Stimulated activated CD4-positive, alpha-beta T cell treated with anti-CD3 and anti-CD28 coated beads, TNF-alpha, amount 100 ng/mL, for 48 hours (primary cell): ENCODE measurements at places on chromosomes 13 and 19.

- no peak for DNase-seq
These were observed 463.5 kb downstream of the GPC6 start for GRCh38 chr13:93690139-93690538.

DNA sequence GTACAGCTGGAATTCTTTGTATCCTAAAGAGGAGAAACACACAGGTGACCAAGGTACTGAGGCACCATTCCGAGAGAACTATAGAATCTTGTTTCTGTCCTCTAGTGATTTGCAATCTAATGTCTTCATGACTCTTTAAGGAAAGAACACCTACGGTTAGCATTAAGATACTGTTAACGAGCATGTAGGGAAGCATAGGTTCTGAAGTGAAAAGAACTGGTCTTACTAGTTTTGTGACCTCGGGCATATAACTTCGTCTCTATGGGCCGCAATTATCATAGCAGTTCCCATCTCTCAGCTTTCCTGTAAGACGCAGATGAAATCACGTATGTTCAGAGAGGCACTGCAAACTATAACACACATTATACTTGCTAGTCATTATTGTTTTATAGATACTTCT is 193.0 kb upstream of the NBEA start:
- DNase-seq = no peak

DNA sequence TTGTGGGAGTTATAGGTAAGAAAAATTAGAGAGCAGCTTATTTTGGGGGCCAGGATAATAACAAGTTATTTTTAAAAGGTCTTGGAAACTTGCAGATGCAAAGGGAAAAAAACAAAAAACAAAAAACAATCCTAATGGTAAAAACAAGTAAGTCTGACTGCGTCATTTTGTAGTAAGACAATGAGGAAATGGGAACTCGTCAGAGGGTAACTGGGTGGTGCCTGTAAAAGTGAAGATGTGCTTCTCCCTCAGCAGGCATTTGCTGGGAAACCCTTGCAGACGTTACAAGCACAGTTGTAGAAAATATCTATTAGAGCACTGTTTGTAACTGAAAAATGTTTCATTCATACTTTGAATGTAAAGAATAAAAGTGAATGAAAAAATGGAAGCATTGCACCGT is 2.2 kb upstream of the TNFSF13B start:
- no peak for DNase-seq

DNA sequence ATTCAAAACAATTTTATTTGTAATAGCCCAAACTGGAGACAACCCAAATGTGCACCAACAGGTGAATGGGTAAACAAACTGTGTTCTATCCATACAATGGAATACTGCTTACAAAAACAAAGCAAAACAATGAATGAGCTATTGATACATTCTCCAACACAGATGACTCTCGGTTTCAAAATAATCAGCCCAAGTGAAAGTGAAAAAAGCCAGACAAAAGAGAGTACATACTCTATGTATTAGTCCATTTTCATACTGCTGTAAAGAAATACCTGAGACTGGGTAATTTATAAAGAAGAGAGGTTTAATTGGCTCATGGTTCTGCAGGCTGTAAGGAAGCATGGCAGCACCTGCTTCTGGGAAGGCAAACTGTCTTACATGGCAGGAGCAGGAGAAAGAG is 65.2 kb upstream of the LRCH1 start:
- DNase-seq = no peak

GRCh38 chr19:33110137-33110910 is 21.6 kb upstream of the WDR88 start:
- DNase-seq = no peak

DNA sequence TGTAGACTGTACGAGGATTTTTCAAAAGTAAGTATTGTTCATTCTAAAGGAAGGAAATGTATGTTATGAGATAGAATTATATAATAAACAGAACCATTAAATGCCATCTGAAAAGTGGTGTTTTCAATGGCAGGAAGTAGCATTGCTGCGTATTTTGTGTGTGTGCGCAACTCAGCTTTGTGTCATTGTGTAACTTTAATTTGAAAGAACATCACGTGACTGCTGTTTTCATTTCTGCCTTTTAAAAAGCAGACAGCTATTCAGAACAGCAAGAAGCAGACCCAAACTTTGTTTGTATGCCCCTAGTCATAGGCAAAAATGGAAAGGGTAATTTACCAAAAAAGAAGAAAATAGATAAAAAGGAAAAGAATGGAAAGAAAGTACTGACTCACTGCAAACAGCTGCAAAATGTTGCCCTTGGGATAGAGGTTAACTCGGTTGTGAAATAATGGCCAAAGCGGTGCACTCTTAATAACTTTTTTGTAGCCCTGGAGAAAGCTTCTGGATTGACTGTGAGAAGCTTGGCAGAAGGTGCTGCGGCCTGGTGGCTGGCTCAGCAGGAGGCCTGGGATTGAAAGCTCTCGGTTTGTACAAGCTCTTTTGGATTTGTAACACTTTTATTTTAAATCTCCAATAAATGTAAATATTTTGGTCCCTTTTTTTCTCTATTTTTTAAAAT is 97.3 kb downstream of the GGACT start:
- no peak for DNase-seq

GRCh38 chr13:76711550-76712182 is 174.5 kb downstream of the KCTD12 start:
- DNase-seq = no peak

DNA sequence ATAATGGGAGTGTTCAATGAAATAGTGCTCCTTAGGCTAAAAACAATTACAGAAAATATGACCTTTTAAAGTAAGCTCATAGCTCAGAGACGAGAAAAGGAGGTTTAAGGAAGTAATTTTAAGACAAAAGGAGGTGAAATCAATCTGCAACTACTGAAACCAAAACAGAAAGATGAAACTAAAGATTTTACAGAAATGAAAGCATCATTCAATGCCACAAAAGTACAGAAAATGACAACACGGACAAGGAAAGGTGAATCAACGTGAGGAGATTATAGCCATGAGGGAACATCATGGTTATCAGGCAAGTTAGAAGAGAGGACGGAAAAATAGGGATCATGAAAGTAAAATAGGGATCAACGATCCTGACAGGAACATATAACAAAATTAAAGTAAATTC is 745.2 kb downstream of the PCDH17 start:
- no peak for DNase-seq

GRCh38 chr19:5075597-5075996 is 106.7 kb downstream of the KDM4B start:
- no peak for DNase-seq

DNA sequence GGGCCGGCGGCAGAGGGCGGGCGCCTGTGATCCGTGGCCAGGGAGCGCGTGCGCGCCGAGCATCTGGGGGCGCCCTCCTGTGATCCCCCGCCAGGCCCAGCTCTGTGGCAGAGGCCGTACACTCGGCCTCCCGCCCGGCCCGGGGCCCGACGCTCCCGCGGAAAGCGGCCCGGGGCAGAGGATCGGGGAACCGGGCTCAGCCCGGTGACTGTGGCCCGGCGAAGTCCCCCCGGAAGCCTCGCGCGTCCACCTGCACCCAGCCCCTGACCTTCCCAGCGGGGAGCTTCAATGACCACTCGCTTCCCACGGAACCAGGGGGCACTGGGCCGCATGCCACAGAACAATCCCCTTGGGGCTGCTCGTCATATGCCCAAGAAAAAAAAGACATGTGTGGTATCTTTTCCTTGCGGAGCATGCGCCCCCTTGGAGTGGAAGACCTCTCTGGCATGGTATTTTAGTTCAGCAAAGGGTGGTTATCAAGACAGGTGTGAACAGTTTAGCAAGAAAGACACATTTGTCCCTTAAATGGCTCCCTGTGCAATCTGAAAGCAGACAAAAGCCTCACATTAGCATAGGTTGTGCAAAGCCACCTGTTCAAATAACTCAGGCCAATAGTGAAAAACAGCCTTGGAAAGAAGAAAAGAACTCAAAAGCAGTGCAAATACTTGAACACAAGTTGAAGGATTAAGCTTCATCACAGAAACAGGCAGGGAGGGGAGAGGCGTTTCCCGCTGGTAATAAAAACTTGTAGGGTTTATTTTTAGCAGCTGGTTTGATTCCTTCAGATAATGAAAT is 290.9 kb upstream of the SOX21 start:
- no peak for DNase-seq

DNA sequence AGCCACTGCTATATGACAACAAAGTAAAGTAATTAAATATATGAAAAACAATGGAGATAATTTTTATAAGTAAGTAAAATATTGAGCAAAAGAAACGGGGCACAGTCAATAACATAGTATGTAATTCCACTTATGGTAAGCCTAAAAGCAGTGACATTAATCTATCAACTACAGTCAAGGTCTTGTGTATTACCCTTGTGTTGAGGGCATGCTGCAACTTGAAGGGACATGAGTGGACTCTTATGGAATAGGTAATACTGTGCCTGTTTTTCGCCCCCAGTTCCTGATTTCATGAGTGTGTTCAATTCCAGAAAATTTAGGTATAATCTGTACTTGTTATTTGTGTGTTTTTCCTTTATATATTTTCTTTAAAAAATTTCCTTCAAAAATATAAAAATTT is 201.3 kb upstream of the SLITRK6 start:
- DNase-seq = no peak

GRCh38 chr13:46124967-46125933 is 20.4 kb upstream of the CPB2 start:
- DNase-seq = no peak

GRCh38 chr13:28145049-28145448 is 6.7 kb downstream of the PAN3 start:
- DNase-seq = no peak

- DNase-seq = no peak
These were observed 3.5 kb downstream of the CBARP start for GRCh38 chr19:1234051-1234954.

DNA sequence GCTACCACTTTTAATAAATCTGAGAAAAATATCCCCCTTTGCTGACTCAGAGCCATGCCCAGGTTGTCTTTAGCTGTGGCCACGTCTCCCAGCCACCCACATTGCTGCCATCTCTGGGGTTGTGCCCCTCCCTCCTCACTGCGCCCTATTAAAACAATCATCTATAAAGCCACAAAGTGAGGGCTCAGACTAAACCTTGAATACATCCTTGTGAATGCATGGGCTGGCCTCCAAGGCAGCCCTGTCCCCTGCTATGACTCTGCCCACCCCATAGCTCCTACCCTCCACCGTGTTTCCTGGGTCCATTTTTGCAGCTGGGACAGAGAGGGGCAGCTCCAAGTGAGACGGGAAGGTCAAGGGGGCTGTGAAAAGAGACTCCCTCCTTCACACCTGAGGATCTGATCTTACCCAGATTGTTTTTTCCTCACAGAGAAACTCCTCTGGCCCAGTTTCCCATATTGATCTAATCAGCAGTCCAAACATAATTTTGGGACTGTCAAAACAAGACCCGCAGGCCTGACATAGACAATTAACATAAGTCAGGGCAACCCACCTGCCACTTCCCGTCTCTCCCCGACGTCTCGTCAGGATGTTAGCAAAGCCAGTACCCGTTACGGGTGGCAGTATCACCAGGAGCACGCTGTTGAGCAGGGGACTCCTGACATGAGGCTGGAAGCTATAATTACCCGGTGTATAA is 199.0 kb downstream of the KATNAL1 start:
- no peak for DNase-seq

- no peak for DNase-seq
These were observed 68.3 kb downstream of the FGF14 start for GRCh38 chr13:102333320-102334198.

GRCh38 chr13:85659493-85659892 is 139.7 kb downstream of the SLITRK6 start:
- no peak for DNase-seq

DNA sequence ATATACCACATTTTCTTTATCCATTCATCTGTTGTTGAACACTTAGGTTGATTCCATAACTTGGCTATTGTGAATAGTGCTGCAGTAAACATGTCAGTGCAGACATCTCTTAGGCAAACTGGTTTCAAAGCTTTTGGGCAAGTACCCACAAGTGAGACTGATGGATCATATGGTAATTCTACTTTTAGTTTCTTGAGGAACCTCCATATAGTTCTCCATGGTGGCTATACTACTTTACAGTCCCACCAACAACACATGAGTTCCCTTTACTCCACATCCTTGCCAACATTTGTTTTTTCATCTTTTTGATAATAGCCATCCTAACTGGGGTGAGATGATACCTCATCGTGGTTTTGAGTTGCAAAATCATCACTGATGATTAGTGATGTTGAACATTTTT is 8.5 kb downstream of the CYSLTR2 start:
- DNase-seq = no peak

- no peak for DNase-seq
These were observed 131.8 kb downstream of the KCTD12 start for GRCh38 chr13:76754414-76754813.

GRCh38 chr13:20099319-20099718 is 61.5 kb downstream of the GJA3 start:
- no peak for DNase-seq

GRCh38 chr19:34926685-34927375 is at the start of gene ZNF30:
Gene ZNF30, plus strand, starts transcription at chr19:34926903. Its CDS starts 3,045 bp downstream, at chr19:34929948.
- DNase-seq = peak; percentile 78

DNA sequence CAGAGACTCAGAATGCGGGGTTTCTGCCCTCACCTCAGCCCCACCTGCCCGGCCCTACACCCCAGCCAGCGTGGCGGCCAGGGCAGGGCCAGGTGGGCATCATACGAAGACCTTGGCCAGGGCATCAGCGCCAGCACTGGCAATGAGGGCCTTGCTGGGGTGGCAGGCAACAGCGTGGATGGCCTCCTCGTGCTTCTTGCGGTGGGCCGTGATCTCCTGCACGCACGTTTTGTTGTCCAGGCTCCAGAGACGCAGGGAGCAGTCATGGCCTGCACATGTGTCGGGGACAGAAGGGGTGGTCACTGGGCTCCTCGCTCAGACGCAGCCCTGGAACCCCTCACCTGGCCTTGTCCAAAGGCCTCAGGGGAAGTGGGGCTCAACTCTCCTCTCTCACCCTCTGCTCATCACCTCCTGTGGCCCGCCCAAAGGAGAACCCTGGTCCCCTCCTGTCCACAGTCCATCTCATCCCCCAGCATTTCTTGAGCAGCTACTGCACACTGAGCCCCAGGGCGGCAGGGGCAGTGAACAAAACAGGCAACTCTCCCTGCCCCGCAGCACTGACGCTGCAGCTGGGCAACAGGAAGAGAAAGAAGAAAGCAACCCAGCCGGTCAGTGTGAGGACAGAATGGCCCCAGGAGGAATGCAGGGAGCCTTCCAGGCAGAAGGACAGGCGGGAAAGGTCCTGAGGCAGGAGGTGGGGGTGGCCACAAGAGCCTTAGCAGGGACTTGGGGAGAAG is 3.8 kb upstream of the PRKD2 start:
- DNase-seq = no peak

DNA sequence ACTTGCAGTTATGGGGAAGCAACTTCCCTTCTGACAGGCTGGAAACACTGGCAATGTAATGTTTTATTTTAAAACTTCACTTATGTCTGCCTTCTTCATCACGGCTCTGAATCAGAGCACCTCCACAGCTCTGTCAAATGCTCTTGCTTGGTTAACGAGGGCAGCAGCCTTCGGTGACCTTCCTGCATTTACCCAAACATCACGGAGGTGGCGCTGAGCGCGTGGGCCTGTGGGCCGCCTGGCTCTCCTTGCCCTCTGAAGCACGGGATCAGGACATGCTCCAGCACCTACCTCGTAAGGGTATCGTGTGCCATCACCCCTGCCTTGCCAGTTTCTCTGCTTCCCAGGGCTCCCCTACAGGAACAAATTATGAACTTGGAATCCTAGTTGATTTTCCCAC is 310.0 kb downstream of the TEX29 start:
- DNase-seq = no peak

GRCh38 chr19:1446713-1447481 is 3.0 kb upstream of the APC2 start:
- no peak for DNase-seq
